Activated CD8-positive, alpha-beta memory T cell treated with anti-CD3 and anti-CD28 coated beads for 1 hour (primary cell): ENCODE measurements at places on chromosomes 2 and 18.

GRCh38 chr2:109201465-109202327 is 72.7 kb downstream of the SH3RF3 start:
- no peak for DNase-seq

- DNase-seq = no peak
Measured at GRCh38 chr18:56973487-56973886, 173.4 kb upstream of the BOD1L2 start.

GRCh38 chr2:120526997-120527945 is 181.3 kb downstream of the INHBB start:
- no peak for DNase-seq

GRCh38 chr2:10075101-10075500 is 5.1 kb downstream of the CYS1 start:
- no peak for DNase-seq

DNA sequence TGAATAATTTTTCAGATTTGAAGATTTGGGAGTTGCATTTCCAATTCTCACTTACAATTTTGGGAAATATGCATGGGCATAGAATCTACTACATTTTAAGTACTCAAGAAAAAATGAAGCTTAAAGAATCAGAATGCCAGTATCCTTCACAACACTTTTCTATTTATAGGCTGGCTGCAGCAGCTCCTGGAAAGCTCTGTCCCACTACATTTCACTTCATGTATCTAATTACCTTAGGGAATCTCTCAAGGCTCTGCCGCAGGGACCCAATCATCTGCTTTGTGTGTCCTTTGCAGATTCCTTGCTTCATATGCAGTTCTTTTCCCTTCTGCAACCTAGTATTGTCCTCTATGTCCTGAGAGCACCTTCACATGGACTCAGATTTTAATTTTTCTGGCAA is 102.9 kb downstream of the NUP35 start:
- no peak for DNase-seq

DNA sequence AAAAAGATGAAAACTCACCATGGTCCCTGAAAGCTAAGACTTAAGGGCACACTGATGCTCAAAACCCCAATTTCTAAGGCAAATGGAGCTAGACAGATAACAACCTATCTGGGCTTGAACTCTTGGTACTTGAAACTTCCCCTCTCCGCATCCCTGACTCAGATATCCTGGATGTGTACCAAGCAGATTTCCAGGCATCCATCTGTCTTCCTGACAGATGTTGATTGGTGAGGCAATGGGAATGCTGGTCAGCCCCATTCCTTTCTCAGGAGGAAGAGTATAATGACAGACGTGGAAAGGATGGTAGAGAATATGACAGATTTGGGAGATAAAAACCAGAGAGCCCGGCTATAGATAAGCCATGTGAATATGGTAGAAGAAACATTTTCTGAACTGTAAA is 69.2 kb downstream of the ADD2 start:
- no peak for DNase-seq

- DNase-seq = no peak
Measured at GRCh38 chr18:37481072-37481471, 84.5 kb downstream of the CELF4 start.

DNA sequence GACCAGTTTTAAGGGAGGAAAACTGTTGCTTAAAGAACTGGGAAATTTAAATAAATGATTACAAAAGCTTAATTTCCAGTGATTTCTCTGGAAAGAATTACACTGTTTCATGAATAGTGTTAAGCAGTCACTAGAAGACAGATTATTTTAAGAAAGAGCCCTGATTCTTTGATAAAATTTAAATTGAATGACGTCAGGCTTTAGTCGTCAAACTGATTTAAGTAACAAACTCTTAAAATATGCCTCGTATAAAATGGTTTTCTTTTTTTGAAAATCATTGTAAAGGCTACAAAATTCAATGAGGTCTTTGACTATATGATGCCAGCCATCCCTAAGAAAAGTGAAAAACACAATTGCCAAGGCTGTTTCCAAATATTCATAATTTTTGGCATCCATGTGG is 465.0 kb downstream of the NR4A2 start:
- no peak for DNase-seq

DNA sequence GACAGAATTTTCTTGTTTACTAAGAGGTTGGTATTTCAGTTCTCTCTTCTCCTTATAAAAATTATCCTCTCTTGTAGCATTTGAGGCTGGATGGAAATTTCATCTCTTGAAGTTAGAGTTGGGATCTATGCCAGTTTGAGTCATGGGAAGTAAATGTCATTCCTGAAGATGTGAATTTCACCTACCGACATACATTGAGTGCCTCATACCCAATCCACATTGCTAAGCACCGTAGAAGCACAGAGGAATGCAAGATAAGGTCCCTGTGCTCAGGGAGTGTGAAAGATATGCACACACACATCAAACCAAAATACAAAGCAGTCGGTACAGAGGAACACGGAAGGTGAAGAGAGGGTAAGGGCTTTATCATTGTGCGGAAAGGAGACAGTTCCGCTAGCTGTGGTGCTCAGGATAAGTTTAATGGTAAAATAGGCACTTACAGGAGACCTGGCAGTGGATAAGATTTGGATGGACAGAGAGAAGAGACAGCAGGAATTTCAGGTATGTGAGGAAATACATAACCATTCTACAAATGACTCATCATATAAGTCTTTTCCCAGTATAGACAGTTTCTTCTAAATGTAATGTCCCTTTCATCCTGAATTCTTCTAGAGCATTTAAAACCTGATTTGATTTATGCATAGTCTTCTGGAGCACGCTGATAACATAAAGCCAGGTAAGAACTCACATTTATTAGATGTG is 205.3 kb upstream of the ST6GAL2 start:
- no peak for DNase-seq

GRCh38 chr2:33457556-33458247 is 18.7 kb upstream of the RASGRP3 start:
- no peak for DNase-seq
